Stimulated activated CD8-positive, alpha-beta memory T cell treated with anti-CD3 and anti-CD28 coated beads, Interleukin-15, amount 100 ng/mL, for 1 hour (primary cell): ENCODE measurements at places on chromosomes 5 and 9.

DNA sequence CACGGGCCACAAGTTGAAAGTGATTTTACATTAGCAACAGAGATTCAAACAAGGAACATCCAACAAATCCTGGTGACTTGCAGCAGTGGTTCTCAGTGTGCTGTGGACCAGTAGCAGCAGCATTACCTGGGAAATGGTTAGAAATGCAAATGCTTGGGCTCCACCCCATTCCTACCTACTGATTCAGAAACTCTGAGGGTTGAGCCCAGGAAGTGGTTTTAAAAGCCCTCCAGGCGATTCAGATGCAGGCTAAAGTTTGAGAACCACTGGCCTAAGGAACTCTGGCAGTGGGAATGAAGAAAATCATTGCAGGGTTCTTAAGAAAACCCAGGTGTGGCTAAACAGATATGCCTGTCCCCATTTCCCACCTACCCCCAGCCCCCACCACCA lies 398.8 kb downstream of the ENC1 start:
- DNase-seq: no peak

- no peak for DNase-seq
Observed at GRCh38 chr5:15601274-15601673, 101.3 kb downstream of the FBXL7 start.

DNA sequence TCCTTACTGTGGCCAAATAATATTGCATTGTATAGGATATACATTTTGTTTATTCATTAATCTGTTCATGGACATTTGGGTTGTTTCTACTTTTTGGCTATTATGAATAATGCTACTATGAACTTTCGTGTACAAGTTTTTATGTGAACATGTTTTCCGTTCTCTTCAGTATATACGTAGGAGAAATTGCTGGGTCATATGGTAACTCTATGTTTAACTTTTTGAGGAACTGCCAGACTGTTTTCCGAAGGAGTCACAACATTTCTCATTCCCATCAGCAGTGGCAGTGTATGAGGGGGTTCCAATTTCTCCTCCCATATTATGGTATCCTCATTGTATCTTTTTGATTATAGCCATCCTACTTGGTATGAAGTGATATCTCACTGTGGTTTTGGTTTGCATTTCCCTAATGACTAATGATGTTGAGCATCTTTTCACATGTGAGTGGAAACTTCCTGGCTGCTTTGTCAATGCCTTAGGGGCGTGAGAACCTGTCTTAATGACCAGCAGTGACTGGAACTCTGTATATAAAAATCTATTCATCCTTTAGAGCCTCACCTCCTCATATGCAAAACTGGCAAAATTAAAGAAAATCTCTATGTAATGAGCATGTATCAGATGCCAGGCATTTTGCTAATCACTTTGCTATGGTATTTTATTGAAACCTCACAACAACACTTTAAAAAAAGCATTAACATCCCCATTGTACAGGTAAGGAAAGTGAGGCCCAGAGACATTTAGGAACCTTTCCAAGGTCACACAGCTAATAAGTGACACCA lies 47.8 kb upstream of the TGFBR1 start:
- no peak for DNase-seq

DNA sequence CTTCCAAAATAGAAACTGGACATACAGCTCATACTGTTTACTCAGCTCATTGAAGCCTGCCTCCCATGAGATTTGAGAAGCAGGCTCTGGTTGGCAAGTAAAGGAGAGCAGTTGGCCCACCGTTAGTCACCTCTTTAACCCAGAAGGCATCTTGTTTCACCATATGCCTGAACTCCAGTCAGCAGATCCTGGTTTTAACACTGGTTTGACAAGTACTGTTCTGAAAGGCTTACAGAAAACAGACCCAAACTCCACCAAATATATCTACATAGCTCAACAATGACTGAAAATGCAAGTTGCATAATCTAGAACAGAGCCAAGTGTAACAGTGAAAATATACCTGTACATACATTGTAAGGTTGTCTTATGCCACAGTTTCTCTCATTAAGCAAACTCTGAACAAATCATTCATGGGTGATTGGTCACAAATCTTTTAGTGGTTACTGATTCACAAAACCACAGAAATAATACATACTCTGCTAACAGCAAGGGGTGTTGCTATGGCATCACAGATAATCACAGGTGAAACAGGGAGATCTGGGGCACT lies 198.8 kb downstream of the BNC2 start:
- DNase-seq: no peak

- DNase-seq: no peak
Observed at GRCh38 chr9:106945727-106946660, 83.0 kb downstream of the ZNF462 start.

GRCh38 chr9:26426551-26427131 lies 466.0 kb downstream of the CAAP1 start:
- DNase-seq: no peak

DNA sequence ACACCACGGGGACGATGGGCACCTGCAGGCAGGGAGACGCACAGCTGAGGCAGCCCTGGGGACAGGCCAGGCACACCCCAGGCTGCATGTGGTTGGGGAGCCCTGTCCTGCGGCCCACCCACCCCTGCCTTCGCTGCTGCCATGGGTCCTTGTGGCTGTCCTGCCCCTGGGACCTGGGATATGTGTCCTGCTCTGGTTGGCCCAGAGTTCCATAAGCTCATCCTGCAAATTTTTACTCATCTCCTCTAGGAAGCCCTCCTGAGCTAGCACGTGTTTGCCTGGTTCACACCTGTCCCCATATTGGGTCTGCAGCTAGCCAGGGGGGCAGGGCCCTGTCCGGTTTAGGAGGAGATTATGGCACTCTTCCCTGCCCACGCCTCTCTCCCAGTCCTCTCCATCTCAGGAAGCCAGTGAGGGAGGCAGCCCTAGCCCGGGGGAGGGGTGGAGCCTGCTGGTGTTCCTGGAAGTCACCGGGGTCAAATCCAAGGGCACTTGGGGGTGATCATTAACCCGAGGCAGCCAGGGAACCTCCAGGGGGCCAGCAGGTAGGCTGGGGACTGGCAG lies 12.2 kb downstream of the EGFL7 start:
- DNase-seq: no peak
